ENCODE measurements at places on chromosomes 3 and 15.

GRCh38 chr3:122934251-122934650 is 93.3 kb downstream of the SEMA5B start:
- DNase-seq, result no peak

GRCh38 chr15:82934100-82934880 is 18.2 kb downstream of the HOMER2 start:
- no peak for DNase-seq

DNA sequence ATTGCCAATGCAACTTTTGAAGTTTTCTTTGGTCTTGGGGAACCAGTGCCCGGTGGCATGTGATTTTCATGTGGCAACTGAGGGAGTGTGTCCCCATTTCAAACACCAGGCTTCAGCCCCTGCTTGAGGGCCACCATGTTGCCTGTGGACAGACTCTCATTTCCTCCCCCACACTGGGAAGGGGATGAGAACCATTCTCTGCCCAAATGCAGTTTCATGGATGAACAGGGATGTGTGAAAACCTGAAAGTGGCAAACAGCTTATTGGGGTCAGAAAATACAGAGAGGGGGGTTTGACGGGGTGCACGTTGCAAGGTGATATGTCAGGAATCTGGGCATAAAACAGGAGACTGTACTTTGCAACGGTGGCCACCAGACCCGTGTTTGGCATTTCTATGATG is 6.3 kb downstream of the FAM107A start:
- no peak for DNase-seq

GRCh38 chr3:25834346-25834745 is 44.5 kb downstream of the OXSM start:
- DNase-seq, result no peak

GRCh38 chr3:144317961-144318360 is 346.3 kb downstream of the DIPK2A start:
- no peak for DNase-seq

GRCh38 chr15:57216288-57216687 is 160.0 kb upstream of the CGNL1 start:
- no peak for DNase-seq
